ENCODE measurements at places on chromosomes 13 and 19.

DNA sequence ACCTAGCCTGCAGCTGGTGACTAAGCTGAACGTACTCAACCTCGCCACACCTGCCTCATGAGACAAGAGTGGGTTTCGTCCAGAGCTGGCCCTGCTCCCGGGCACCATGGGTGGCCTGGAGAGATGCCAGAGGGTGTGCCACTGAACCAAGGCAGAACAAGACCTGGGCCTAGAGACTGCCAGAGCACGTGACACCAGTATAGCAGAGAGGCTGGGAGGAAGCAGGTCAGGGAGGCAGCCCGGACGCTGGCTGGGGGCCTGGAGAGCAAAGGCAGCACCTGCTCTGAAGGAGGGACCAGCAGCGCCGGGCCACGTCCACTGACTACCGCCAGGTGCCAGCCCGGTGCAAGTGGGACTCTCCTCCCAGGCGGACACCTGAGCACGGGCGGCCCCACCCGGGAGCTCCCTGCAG lies 7.3 kb upstream of the C13orf46 start:
- no peak for DNase-seq

DNA sequence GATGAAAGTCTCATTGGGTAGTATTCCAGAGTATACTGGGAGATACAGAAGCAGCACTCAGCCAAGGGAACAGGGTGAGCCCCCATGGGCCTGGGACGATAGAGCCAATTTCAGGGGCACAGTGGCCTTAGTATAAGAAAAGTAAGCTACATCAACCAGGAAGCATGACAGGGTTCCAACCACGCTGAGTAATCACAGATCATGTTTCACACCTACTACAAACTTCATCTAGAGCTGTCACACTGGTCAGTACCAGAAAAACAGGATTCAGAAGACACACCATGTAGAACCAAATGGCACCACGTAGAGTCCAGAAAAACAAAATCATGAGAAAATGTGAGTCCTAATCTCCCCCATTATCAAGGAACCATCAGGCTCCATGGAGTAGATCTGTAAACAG lies 1292.4 kb upstream of the MIR17HG start:
- DNase-seq: no peak

GRCh38 chr19:48568345-48568886 lies 16.4 kb downstream of the SULT2B1 start:
- no peak for DNase-seq

DNA sequence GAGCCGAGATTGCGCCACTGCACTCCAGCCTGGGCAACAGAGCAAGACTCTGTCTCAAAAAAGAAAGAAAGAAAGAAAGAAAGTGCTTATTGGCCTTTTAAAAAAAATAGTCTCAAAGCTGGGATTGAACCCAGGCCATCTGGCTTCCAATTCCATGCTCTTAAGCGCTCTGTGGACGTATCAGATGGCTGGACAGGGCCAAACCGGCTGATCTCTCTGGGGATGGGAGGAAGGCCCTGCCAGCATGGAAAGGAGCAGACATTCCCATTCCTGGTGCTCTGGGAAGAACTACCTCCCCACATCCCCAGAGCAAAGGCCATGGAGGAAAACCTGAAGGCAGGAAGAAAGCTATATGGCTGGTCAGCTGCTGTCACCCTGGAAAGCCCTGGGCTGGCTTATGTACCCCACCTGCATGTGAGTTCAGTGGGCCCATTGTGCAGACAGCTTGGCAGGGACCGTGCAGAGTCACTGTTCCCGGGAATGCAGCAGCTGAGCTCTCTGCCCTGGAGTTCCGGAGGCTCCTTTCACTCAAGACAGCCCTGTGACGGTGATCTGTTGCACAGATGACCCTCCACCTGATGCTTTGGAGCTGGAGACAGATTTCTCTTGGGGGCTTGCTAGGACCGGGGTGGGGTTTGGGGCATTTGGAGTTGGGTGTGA lies 84.3 kb downstream of the SIPA1L3 start:
- DNase-seq: no peak

DNA sequence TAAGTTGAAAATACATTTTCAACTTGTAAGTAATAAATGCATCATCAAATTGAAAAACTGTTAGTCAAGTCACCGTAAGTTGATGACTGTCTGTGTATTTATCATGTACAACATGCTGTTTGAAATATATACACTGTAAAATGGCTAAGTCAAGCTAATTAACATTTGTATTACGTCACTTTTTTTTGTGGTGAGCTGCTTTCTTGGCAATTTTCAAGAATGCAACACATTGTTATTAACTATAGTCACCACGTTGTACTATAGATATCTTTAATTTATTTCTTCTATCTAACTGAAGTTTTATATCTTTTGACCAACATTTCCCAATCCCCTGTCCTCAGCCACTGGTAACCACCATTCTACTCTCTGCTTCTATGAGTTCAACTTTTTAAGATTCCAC lies 57.0 kb downstream of the RBM26 start:
- DNase-seq: no peak

DNA sequence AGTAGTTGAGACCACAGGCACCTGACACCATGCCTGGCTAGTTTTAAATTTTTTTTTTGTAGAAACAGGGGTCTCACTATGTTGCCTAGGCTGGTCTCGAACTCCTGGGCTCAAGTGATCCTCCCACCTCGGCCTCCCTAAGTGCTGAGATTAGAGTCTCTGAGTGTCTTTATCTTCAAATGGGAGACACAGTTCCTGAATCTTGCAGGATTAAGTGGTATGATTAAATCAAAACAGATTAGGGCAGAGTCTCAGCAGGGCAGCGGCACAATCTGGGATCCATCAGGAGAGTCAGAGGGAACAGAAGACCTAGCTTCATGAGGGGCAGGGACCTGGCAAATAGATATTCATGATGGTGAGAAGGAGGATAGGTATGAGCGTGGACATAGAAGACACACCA lies 953 bp downstream of the RLN3 start:
- DNase-seq: no peak

- DNase-seq: no peak
Observed at GRCh38 chr19:51921949-51922348, 5.3 kb upstream of the ZNF613 start.

DNA sequence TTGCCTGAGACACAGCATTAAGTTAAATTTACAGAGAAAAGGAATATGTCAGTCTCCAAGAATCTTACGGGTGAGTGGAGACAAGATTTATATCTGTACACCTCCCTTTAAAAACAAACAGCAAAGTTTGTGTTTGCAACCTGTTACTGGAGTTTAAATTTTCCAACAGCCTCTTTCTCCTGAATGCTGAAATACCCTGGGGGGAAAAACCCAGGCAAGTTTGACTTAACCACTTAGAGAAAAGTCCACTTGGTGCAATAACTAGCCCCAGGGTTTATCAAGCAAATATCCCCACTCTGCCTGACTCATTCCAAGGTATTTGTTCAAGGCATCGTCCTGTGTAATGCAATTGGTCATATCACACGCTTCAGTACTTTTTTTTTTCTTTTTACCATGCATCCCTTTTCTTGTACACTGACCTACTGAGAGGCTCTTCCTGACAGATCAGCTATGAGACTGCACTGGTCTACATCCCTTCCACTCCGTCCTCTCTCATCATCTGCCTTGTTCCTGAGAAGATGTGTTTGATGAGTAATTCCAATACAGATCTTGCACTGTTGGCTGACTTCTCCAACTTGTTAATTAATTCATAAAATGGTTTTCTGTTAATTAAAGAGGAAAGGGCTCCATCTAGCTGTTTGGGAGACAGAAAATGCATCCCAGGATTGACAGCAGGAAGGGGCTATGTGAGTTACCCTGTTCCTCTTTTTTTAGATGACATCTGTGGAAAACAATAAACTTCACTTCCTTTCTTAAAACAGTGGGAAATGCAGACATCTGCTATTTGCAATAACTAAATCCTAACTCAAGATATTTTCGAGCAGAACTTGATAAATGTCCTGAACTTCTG lies 212.5 kb upstream of the IRS2 start:
- no peak for DNase-seq

DNA sequence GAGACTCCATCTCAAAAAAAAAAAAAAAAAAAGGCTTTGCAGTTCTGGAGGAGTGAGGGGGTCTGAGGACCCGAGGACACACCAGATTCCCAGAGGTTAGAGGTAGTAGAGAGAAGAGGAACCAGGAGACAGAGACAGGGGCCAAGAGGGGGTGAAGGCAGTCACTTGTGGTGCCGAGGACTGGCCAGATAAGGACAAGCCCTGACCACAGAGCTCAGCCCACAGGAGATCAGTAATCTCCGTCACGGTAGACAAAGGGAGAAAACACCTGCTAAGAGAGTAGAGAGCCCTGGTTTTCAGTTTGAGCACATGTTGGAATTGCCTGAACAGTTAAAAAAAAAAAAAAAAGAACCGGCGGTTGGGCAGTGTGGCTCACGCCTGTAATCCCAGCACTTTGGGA lies 1.7 kb upstream of the PRAM1 start:
- DNase-seq: no peak

GRCh38 chr19:3176715-3177501 lies 1.7 kb upstream of the S1PR4 start:
- DNase-seq: no peak

DNA sequence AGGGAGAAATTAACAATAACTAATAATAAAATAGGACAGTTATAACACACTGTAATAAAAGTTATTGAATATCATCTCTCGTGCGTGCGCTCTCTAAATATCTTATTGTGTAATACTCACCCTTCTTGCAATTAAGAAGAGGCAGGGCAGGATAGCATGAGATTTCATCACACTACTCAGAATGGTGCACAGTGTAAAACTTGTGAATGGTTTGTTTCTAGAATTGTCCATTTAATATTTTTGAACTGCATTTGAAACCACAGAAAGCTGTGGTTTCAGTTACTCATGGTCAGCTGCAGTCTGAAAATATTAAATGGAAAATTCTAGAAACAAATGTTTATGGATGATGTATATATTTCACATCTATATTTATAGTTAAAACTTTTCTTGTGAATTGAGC lies 161.1 kb downstream of the DCT start:
- DNase-seq: no peak

- no peak for DNase-seq
Observed at GRCh38 chr19:22617614-22618320, 16.4 kb upstream of the ZNF492 start.

DNA sequence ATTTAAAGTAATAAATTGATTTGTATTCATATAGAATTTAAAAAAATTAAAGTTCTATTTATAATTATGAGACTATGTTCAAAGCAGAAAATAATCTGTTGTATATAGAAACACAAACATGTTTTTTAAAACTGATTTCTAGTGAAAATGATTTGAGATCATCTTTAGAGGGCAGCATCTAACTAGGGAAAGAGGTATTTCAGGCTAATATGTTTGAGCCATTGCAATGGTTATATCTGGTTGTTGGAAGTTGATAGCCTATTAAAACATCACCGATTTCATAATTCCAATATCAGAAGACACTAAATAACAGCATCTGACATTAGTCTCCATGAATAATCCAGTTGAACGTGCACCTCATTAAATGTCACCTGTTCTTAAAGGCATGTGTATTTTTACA lies 79.8 kb upstream of the SLITRK6 start:
- no peak for DNase-seq

DNA sequence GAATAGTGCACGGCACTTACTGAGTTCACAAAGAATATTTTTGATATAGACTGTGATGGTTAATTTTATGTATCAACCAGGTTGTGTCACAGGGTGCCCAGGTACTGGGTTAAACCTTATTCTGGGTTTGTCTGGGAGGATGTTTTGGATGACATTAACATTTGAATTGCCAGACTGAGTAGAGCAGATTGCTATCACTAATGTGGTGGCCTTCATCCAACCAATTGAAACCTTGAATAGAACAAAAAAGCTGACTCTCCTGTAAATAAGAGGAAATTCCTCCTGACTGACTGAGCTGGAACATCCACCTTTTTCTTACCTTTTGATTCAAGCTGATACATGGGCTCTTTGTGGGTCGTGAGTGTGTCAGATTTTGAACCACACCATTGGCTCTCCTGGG lies 1424.4 kb upstream of the MIR17HG start:
- no peak for DNase-seq

GRCh38 chr19:45321848-45322247 lies 827 bp downstream of the CKM start:
- no peak for DNase-seq

DNA sequence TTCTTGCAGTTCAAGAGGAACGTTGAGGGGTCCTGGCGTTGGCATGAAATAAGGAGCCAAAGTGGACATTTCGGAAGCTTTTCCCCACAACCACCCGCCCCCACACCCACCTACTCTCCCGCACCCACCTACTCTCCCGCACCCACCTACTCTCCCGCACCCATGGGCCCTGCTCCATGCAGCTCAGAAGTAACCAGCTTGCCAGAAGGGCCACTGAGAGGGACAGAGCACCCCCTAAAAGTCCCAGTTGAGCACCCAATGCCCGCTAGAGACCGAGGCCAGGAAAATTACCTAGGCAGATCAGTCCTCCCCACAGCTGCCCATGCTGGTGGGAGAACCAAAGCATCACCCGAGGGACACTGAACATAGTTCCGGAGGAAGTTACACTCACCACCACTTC lies 11.8 kb downstream of the VSTM2B start:
- DNase-seq: no peak

- DNase-seq: no peak
Observed at GRCh38 chr13:48094404-48094780, 512 bp downstream of the MED4 start.

GRCh38 chr13:23354520-23354919 lies 79.0 kb downstream of the SACS start:
- DNase-seq: no peak

DNA sequence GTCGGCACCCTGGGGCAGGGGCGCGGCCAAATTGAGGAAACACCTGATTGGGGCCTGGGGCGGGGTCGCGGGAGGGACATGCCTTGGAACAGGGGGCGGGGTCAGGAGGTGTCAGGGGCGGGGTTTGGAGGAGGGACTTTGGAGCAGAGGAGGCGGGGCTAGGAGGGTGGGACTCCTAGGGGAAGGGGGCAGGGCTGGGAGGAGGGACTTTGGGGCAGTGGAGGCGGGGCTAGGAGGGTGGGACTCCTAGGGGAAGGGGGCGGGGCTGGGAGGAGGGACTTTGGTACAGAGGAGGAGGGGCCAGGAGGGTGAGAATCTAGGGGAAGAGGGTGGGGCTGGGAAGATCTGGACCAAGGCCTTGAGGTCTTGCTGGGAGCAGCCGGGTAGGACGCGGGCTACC lies 21.9 kb downstream of the GRIN2D start:
- no peak for DNase-seq

DNA sequence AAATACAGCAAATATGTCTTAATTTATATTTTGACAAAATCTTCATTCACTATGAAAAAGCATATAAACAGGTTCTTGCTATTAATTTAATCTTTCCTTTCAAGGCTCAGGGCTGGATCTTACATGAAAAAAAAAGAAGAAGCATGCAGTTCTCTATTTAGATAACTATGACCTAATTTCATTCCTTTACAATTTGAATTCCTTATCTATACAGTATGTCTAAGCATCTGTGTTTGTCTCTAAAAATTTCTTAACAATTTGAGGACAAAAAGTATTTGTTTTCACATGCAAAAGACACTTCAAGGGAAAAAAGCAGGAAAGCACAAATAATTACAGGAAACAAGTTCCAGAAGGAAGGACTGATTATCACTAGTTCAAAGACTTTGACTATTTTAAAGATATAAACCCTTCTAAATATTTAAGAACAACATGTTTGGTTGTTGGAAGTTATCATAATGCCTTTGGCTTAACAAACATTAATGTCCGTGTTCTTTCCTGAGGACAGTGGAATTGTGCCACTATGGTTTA lies 157.5 kb downstream of the TBC1D4 start:
- DNase-seq: no peak

GRCh38 chr19:7516333-7516732 lies 430 bp downstream of the ZNF358 start:
- no peak for DNase-seq
